ENCODE measurements at places on chromosomes 16 and 17.

- no peak for DNase-seq
Observed at GRCh38 chr16:4539716-4540284, 1.2 kb upstream of the CDIP1 start.

GRCh38 chr16:72201387-72201786 is 29.4 kb upstream of the PMFBP1 start:
- no peak for DNase-seq

DNA sequence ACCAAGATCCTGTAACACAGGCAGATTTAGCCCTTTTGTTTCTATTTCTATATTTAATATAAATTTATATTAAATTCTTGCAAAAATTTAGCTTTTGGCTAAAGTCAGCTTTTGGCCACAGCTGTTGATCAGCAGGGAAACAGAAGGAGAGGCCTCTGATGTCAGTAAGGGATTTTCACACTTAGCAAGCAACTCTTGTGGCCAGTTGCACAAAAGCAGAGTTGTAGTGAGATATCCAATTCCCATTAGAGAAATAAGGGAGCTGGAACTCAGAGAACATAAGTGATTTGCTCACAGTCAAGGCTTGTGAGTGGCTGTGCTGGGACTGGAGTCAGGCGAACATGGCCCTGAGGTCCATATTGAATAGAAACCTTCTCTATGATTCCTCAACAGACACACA is 16.7 kb upstream of the HEATR6 start:
- no peak for DNase-seq

DNA sequence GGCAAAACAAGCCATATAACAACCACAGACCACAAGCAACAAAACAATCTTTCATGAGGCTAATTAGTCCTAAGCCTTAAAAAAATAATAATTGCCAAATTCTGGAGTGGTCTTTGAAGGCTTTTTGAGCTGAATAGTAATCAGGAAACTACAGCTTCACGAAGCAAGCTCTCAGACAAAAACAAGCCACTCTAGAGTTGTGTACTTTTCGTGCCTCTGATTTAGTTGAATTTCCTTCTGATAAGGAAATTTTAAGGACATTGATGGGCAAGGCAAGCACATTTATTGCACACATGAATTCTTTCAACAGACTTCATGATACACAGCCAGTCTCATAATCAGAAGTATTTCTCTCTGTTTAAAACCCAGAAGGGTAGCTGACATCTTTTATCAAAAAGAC is 130.8 kb upstream of the IRX3 start:
- DNase-seq = no peak

- DNase-seq = peak; percentile 69
Observed at GRCh38 chr17:41647940-41648410, 23.6 kb upstream of the KRT17 start.

DNA sequence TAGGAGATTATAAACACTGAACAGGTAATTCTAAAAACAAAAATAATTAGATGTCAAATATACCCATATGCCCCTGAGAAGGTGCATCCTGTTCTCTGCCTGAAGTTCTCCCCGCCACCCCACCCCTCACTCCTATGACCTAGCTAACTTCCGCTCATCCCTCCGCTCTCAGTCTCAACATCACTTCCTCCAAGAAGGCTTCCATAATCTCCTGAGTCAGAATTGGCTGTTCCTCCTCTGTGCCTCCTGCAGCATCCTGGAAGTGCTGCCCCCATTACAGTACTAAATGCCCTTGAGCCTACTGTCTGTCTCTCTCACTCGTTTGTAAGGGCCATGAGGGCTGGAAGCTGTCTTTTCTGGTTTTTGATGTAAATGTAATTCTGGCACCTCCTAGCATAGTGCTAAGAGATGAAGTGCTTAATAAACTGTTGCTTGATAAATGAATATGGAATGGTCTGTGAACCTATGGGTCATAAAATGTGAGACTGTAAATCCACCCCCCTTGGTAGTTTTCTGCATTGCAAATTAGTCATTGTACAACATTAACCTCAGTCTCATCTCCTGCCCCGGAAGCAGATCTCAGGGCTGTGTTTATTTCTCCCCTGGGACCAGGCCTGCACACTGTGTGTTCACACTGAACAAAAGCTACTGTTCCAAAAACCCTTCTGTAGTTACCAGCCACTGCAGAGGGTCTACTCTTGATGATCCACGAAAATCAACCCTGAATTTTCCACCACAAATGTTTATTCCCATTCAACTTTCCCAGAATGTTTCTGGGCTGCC is 3.9 kb upstream of the MYO1D start:
- no peak for DNase-seq

DNA sequence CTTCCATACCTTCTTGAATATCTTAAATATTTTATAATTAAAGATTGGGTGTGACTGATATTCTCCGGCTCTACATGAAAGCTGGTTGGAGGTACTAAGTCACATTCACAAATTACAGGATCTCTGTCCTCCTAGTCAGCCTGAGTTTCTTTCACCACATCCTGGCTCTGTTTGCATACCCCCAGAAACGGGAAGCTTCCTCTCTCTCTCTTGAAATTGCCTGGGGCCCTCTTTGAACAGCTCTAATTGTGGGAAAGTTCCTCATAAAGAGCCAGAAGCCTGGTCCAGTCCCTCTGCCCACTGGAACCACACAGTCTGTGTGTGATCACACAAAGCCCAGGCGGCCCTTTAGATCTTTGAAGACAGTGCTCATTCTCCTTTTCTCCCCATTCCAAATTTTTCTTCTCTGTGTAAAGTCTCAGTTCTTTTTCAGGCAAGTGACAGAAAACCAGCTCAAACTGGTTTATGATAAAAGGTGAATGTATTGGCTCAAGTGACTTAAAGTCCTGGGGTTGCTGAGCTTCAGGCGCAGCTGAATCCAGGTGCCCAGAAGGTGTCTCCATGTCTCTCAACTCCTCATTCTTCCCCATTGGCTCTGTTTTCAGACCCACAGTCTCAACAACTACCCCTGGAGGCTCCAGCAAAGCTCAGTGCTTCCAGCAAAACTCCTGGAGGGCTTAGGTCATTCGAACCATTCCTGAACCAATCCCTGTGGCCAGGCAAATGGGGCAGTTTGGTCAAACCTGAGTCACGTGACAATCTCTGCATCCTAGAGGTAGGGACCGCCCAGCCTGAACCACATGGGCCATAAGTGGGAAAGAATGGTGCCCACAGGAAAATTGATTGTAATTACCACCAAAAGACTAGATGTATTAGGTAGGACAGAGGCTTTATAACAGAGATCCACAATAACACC is 8.5 kb upstream of the RAI1 start:
- no peak for DNase-seq

GRCh38 chr17:83145358-83145738 is 65.9 kb downstream of the METRNL start:
- DNase-seq = no peak

DNA sequence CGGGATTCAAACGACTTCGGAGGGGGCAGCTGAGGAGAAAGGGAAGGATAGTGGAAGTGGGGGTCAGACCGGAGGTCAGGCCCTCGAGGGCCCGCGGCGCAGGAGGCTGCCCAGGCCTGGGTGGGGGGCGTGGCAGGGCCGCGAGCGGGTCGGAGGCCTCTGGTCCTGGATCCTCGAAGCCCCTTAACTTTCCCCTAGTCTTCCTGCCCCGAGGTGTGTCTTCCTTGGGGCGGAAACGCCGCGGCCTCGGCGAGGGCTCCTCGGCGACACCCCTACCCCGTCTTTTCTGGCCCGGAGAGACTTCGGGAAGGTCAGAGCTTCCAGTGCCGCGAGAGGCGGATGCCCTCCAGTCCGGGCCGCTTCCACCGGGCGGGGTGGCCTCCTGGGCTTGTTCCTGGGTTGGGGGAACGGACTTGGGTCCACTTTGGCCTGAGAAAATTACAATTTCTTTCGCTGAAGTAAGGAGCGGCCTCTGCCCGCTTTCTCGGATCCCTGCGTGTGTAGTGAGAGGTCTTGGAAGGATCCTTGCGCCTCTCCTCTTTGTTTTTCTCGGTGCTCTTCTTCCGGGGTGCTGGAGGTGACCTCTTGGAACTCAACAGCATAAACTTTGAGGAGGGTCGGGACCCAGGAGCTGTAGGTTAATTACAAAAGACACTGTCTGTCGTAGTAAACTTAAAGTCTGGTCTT is 491 bp downstream of the IST1 start:
- peak; percentile 52 for DNase-seq

- no peak for DNase-seq
Observed at GRCh38 chr17:42275527-42276358, 448 bp downstream of the STAT5B start.

GRCh38 chr17:45902892-45903346 is 8.6 kb downstream of the MAPT start:
- DNase-seq = no peak

DNA sequence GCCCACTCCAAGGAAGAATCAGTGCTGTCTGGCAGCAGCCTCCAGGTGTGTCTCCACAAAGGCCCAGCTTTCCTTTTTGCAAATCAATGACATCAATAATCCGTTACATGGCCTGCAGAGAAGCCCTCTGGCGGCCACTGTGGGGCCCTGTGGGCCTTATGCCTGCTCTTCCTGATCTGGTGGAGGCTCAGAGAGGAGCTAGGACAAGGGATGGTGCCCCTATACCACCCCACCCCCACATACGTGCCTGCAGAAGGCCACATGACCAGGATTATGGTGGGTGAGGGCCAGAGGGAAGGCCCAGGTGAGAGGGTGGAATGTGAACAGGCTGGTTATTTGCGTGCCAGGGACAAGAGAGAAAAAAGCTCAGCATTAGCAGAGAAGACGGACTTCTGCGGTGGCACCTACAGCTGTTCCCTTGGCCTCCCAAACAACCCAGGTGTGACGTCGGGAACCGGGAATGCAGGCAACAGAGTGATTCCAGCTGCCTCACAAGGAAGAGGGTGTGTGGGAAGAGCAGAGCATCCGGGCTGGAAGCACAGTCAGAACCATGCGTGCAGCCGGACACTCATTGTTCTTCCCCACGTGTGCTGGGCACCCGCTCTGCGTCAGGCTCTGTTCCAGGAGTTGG is 22.5 kb downstream of the EIF4A3 start:
- DNase-seq = no peak

- DNase-seq = no peak
Observed at GRCh38 chr16:23987443-23987842, 151.7 kb downstream of the PRKCB start.

- no peak for DNase-seq
Observed at GRCh38 chr17:15039366-15039765, 225.8 kb downstream of the PMP22 start.

GRCh38 chr17:38867968-38868816 is 1.7 kb upstream of the LASP1 start:
- DNase-seq = no peak

DNA sequence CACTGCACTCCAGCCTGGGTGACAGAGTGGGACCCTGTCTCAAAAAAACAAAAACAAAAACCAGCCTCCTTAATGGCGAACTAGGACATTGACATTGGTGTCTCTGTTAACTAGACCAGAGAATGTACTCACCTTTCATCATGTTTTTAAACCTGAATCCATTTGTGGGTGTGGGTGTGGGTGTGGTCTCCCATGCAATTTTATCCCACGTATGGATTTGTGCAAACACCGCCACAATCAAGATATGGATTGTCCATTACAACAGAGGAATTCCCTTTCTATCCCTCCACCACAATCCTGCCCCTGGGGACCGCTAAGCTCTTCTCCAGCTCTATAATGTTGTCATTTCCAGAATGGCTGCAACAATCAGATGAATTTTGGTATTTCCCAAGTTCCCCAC is 49.9 kb downstream of the DNAH17 start:
- no peak for DNase-seq

- DNase-seq = no peak
Observed at GRCh38 chr16:77344341-77344740, 90.5 kb downstream of the ADAMTS18 start.

- DNase-seq = no peak
Observed at GRCh38 chr17:33121756-33122155, 130.1 kb downstream of the SPACA3 start.

- DNase-seq = no peak
Observed at GRCh38 chr16:15542261-15542660, 100.7 kb downstream of the MARF1 start.

- DNase-seq = no peak
Observed at GRCh38 chr16:49431591-49432290, 58.1 kb downstream of the C16orf78 start.

DNA sequence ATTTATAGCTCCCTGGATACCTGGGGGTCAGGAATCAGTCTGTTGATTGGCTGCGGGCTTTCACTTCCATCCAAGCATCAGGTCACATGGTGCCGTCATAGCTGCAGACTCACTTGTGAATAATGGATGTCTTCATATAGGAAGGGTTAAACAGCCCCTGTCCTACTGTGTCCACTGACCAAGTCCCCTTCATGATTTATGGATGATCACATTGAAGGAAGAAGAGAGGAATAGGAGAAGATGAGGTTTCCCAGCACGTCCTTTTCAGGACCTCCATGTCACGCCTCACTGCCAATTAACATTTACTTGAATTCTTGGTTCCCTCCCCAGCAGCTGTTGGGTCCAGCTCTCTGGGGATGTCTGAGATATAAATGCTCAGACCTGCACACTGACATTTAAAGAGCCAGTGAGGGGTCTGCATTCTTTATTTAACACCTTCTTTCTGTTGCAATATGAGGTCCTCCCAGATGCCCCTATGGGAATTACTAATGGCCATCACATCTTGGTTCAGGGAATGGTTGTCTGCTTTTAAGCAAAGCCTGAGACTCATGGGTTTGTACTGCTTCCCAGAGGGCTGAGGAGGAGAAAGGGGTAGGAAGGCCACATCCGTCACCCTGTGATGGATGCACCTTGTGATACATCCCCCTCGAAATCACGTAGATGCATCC is 230.6 kb upstream of the HSBP1 start:
- DNase-seq = no peak

DNA sequence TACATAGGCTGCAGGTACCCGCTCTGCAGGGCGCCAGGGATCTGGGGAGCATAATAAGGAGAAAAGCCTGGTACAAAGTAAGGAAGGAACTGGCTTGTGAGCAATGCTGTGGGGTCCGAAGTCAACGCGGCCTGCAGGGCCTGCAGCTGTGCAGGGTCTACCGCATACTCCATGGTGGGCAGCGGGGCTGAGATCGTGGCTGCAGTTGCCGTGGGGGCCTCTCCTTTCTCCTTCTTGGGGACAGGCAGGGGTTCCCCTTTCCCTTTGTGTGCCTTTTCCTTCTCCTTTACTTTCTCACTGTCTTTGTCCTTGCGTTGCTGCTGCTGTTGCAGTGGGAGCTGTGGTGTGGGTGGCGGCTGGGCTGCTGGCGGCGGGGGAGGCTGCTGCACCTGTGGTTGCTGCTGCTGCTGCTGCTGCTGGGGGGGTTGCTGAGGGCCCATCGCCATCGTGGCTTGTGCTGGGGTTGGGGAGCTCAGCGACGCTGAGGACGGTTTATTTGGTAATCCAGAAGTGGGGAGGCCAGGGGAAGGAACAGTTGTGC is 259.6 kb downstream of the ZFHX3 start:
- no peak for DNase-seq

- no peak for DNase-seq
Observed at GRCh38 chr16:68005786-68006286, 6.6 kb upstream of the DPEP2 start.

DNA sequence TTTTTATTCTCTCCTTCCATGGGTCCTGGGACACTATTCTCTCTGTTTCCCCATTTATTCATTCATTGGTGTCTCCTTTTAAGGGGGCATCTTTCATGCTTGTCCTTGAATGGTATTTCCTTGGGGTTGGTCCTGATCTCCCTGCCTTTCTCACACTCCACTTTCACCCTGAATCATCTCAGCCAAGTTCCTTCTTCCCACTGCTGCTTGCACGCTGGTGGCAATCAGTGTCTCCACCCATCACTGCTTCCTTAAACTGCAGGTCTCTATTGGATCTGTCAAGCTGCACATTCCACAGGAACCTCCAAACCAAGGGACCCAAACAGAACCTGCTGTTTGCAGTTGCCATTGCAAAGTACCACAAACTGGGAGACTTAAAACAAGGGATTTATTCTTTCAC is 89.3 kb upstream of the SDK2 start:
- no peak for DNase-seq

Measured in NK-92 treated with Interleukin-12 subunit alpha and Interleukin-12 subunit beta, amount 100 ng/mL, for 24 hours (cell line).